OCI-LY7 (cell line): ENCODE measurements at places on chromosomes 6 and 20.

GRCh38 chr20:39049148-39049547 lies 87.0 kb downstream of the DHX35 start:
- DNase-seq = peak; percentile 6

DNA sequence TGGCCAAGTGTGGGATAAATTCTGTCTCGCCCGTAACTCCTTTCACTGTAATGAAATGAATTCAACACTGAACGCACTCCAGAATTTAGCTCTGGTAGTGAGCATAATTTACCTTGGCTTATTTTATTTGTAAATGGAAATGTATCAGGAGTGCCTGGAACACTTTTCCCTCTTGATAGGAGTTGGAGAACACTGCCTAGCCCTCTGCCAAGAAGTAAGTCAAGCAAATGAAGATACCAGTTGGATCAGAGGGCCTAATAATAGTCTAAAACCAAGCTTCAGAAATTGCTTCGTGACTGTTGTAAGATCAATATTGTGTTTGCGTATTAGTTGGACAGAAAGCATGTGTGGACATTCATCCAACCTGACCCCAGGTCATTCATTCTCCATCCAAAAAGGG lies 64.6 kb upstream of the TPD52L1 start:
- DNase-seq = no peak

DNA sequence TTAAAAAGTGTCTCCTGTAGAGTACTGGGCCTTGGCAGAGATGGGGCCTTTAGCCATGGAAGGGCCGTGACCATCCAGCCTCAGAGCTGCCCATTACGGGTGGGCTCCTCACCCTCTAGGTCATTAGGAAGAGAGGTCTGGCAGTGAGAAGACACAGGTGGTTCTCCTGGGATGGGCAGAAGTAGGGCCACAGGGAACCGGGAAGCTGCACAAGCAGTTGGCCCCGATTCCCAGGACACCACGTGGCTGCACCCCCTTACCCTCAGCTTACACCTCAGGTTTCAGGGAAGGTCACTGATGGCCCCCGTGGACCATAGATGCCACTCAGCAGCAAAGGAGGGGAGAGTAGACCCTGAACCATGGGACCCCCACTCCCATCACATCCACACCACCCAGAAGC lies 1.6 kb downstream of the RAET1G start:
- DNase-seq = no peak

DNA sequence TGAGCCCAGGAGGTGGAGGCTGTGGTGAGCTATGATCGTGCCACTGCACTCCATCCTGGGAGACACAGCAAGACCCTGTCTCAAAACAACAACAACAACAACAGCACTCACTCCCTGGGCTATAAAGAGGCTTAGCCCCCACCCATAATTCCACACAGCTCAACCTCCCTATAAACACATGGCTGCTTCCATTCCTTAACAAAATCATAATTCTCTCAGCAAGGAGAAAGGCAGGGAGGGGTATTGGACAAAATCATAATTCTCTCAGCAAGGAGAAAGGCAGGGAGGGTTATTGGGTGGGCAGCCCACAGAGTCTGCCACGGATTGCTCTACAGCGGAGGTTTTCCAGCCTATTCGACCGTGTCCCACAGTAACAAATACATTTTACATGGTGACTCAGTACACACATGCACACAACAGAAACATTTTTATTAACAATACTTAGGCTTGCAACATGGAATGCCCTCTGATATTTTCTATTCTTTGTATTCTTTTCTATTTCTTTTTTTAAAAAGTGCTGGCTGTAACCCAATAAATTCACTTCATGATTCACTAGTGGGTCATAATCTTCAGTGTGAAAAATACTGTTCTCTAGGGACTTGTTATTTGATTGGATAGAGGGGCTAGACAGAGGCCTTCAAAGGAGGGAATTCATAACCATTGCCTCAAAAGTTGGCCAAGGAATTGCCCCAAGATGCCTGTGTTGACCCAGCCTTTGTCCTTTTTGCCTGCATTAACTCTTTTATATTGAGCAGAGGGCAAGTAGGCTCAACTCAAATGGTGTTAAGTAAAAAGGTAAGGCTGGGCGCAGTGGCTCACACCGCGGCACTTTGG lies 50.6 kb upstream of the ZMYND8 start:
- DNase-seq = no peak

GRCh38 chr6:40597301-40597700 lies 10.1 kb upstream of the LRFN2 start:
- no peak for DNase-seq

DNA sequence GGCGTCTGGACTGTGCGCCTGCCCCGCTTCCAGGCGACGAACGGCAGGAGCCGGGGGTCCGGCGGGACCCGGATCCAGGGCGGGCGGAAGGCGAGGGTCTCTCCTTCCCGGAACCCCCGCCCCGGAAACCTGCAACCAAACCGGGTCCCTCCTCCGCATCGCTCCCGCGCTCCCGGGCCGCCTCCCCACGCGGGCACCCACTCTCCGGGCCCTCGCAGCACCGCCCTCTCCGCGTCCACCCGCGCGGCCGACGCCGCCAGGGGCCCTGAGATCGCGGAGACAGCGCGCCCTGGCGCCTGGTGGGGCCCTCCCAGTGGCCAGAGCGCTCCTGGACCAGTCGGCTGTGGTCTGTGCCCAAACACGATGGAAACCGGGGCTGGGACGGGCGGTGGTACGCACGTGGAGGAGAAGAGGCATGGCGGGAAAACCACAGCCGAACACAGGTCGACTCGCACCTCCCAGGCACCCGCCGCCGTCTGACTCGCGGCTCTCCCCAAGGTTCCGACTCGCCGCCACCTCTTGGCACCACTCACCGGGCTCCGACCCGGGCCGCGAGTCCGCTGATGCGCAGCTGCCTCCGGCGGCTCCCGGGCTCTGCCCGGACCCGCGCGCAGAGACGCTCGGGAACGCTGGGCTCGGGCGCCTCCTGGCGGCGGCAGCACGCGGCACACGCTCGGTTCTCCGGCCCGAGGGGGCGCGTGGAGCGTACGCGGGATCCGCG lies 7.9 kb downstream of the NKX2-2 start:
- DNase-seq = no peak

GRCh38 chr6:2502096-2502997 lies 248.4 kb downstream of the MYLK4 start:
- no peak for DNase-seq

GRCh38 chr6:153062516-153062915 lies 60.0 kb upstream of the MTRF1L start:
- no peak for DNase-seq

DNA sequence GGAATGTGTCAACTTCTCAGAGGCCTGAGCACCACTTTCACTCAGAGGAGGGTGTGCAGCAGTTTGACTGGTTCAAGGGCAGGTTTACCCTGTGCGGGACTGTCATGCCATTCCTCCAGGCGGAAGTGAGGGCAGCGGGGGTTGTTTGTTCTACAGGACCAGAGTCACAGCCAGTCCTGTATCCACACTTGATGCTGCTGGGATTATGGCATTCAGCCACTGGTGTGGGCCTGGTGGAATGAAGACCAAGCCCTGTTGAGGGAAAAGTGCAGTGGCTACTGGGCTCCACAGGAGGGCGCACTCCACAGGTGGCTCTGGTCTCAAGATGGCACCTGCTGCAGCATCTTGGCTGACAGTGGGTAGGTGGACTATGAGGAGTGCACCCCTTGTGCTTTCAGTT lies 14.8 kb downstream of the SEMG2 start:
- DNase-seq = no peak

- no peak for DNase-seq
These were observed 194.6 kb upstream of the LAMP5 start for GRCh38 chr20:9319687-9320384.

DNA sequence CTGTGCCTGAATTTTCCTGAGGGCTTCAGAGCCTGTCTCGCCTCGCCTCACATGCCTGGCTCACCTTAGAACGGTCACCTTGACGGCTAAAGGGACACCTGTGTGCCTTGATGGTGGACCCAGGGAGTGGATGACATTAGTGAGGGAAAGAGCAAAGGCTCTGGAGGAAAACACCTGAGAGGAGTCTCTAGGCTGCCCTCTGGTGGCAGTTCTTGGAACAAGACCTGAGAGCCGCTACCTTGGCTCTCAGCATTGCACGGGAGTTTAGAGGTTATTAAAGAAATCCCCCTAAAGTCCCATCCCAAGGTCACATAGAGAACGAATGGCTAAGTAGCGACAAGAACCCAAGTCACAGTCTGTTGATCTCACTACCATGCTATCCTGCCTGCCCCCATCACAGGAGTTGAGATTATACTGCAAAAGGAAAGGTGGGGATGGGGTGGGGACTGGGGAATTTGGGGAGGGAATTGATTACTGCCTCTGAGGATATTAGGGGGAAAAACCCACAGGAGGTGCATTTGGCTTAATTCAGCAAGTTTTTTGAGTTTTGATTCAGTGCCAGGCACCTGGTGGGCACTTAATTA lies 7.9 kb upstream of the CDSN start:
- DNase-seq = peak; percentile 73

GRCh38 chr6:129865013-129865412 lies 3.9 kb upstream of the TMEM244 start:
- DNase-seq = peak; percentile 1

DNA sequence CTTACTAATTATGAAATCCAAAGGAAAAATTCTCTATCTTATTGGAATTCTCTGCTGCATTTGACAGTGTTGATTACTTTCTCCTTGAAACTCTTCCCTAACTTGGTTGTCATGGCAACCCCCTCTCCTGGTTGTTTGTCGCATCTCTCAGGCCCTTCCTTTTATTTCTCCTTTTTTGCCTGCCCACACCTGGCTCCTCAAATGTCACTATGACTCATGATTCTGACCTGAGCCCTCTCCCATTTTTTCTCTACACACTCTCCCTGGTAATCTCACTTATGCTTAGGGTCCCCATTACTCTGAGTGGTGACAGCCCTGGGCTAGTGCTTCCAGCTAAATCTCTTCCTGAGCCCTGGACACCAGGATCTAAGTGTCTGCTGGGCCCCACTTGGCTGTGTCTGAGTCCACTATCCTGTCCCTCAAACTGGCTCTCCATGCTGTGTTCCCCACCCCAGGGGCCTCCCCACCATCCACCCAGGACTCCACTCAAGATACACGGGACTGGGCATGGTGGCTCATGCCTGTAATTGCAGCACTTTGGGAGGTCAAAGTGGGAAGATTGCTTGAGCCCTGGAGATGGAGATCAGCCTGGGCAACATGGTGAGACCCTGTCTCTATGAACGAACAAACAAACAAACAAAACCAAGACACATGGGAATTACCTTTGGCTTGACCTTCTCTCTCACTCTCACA lies 16.5 kb upstream of the NNAT start:
- DNase-seq = no peak

GRCh38 chr6:51112731-51113130 lies 294.1 kb downstream of the TFAP2B start:
- no peak for DNase-seq

DNA sequence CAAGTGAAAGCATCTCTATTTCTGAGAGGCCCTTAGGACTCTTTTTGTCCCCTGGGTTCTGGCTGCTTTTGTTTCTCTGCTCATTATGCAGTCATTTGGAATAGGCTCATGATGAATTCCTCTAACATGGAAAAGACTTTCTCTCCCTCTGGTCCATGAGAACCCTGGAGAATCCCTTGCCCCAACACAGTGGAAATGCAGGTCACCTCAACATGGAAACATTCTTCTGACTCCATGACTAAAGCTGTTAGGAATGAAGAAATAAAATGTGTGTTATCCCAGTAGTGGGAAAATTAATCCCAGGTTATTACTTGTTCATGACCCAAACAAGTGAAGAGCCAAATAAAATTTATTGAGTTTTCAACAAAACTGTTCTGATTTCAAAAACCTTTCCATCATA lies 458.6 kb downstream of the EPM2A start:
- DNase-seq = no peak
